ENCODE measurements at places on chromosomes 16 and 17. TPM values are rescaled to one million over a fixed set of nuclear protein-coding genes. Genes with fewer than 3 reads are reported as not detected.

DNA sequence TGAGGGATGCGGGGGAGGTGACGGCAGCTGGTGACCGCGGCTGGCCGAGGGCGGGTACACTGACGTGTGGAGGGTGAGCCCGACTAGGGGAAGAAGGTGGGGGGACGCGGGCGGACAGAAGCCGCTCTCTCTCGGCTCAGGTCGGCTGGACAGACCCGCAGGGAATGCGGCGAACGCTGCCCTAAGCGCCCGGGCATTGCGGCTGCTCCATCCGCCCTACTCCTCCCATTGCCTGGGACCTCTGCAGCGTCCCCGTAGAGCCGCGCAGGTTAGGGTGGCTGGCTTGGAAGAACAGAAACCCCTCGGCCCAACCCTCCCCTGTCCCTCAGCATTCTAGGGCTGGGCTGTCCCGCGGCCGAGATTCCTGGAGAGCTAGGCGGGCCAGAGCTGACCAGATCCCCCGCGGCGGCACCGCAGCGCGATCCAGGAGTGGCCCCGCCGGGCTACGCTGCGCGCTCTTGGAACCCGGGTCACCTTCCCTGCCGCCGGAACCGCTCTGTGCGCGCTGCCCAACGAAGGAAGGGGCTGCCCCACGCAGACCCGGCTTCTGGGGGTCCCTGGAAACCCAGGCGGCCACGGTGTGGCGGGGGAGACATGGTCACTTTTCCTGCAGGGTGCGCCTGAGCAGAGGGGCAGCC is 3.0 kb downstream of the DLX4 start:
- H3K36me3 ChIP-seq: no peaks in the 10 kb centered on the region
- H3K27ac ChIP-seq: no peak overlapping the region
- H3K4me1 ChIP-seq: peaks cover 15% of the 10 kb centered on the region

DNA sequence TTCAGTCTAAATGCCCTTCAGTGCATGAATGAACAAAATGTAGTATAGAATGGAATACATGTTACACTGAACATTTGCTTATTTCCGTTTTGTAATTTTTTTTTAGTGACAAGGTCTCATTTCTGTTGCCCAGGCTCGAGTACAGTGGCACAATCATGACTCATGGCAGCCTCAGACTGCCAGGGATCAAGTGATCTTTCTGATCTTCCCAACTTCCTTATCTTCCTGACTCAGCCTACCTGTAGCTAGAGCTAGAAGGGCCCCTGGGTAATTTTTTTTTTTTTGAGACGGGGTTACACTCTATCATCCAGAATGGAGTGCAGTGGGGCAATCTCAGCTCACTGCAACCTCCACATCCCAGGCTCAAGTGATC is 7.3 kb upstream of the SLX4 start:
- no peak overlapping the region for H3K27ac ChIP-seq
- DNase-seq: no peak
- peaks cover 30% of the 10 kb centered on the region for H3K4me1 ChIP-seq
- H3K36me3 ChIP-seq: peaks cover 10% of the 10 kb centered on the region
- H3K4me3 ChIP-seq: no peak overlapping the region

The UTS2R gene
- not detected for total RNA-seq

GRCh38 chr16:47643323-47644000 is 182.3 kb downstream of the PHKB start:
- H3K36me3 ChIP-seq: peaks cover 30% of the 10 kb centered on the region
- no peak overlapping the region for H3K4me3 ChIP-seq
- no peaks in the 10 kb centered on the region for H3K4me1 ChIP-seq
- DNase-seq: no peak

The RHBDF1 gene
- not detected for total RNA-seq

DNA sequence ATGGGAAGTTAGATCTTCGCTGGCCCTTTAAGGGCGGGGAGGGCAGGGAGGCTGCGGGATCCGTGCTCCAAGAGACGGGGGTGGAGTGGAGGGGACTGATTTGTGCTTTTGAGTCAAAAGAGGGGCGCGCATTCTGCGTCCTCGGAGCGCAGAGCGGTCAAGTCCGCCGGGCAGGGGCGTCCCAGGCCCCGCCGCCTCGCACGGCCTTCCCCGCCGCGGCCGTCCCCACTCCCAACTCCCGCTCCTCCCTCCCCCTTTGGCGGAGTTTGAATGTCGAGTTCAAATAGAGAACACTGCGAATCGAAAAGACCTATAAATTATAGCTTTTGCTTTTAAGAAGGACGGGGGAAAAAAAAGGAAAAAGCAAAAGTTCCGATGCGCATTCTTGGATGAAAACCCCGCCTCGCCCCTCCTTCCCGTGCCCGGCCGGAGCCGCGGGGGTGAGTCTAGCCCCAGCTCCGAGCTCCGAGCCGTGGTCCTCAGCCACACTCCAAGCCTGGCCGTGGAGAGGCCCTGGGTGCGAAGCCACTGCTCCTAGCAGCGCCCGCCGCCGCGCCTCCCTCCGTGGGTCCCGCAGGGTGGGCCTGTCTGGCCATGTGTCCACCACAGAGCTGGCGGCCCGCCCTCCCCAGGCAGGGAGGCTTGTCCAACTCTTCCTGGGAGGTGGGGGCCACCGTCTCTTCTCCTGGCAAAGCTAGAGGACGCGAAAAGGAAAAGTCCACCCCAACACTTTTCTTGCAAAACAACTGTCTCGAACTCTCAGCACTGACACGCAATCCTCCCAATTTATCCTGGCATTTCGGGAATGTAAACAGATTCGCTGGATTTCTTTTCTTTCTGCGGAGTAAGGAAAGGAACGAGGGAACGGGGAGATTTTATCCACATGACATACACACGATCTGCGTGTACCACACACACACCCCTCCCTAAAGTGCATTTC is 3.6 kb downstream of the CBX8 start:
- peaks cover 10% of the 10 kb centered on the region for H3K4me1 ChIP-seq
- no peak overlapping the region for H3K27ac ChIP-seq
- H3K4me3 ChIP-seq: no peak overlapping the region
- DNase-seq: no peak

DNA sequence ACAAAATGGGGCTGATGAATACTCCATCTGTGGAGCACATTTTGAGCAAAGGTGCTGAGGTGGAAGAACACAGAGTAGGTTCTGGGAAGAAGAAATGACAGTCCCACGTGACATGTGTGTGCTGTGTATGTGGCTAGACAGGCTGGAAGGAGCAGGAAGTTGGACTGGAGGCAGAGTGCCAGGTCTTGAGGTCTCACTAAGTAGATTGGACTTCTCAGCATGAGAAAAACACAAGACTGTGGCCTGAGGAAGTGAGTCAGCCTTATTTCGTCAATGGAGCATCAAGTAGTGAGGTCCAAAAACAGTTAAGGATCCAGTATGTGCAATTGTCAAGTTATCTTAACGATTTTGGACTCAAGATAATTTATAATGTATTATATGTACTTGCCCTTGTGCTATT is 736.5 kb downstream of the KCNJ2 start:
- DNase-seq: no peak
- H3K27me3 ChIP-seq: no peaks in the 10 kb centered on the region
- no peak overlapping the region for H3K4me3 ChIP-seq
- no peaks in the 10 kb centered on the region for H3K36me3 ChIP-seq

GRCh38 chr17:10072556-10073425 is 125.6 kb downstream of the GAS7 start:
- DNase-seq: no peak
- no peak overlapping the region for H3K27ac ChIP-seq
- H3K4me3 ChIP-seq: no peak overlapping the region

The LDHD gene
- 0.43 TPM for total RNA-seq

GRCh38 chr17:33028778-33029177 is 37.1 kb downstream of the SPACA3 start:
- no peak overlapping the region for H3K27ac ChIP-seq
- H3K4me1 ChIP-seq: no peaks in the 10 kb centered on the region
- H3K27me3 ChIP-seq: peaks cover 7% of the 10 kb centered on the region
- no peak for DNase-seq

DNA sequence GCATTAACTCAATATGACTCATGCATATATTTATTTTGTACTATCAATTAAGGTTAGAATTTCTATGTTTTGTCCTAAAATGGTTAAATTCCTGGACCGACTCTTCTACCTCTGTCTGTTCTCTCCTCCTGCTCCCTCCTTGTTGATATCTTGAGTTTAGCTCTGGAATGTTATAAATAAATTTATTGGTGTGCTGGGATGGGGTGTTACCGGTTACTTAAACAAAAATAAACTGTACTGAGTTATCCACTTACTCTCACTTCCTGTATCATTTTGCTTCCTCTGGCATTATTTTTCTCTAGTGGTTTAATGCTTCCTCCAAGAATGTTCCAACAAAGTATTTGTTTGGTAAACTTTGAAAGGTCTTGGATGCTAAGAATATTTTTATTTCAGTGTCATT is 120.1 kb downstream of the ABCA8 start:
- no peaks in the 10 kb centered on the region for H3K4me1 ChIP-seq
- no peak overlapping the region for H3K27ac ChIP-seq
- H3K36me3 ChIP-seq: no peaks in the 10 kb centered on the region
- no peak for DNase-seq
- H3K27me3 ChIP-seq: peaks cover 12% of the 10 kb centered on the region

DNA sequence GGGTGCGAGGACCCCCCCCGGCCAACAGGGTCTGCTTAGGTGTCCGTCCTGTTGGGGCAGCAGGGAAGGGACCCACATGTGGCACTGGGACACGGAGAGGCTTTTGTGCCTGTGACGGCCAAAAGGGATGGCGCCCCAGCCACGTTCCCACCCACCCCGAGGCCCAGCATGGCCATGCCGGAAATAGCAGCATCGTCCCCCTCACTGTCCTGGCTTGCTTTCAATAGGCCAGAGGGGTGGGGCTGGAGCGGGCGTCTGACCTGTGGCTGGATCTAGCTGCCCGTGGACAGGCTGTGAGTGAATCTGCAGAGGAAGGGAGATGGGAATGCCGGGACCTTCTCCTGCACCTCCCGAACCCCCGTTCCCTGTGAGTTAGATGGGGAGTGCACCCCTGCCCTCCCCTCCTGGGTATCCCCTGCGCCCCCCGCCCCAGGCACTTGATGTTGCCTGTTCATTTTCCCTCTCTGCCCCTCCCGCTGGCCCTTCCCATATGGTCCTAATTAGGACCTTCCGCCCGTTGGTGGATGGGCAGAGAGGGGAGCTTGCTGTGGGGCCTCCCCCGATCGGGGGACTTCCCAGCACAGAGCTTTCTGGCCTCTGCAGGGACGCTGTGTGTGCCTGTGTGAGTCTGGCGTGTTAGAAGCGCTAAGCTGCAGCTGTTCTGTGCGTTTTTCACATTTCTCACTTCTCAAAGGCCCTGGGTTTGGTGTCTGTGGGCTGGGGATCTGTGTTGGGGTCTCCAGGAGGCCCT is 292.8 kb downstream of the SEC14L1 start:
- H3K4me1 ChIP-seq: peaks cover 87% of the 10 kb centered on the region
- DNase-seq: peak; percentile 69
- H3K27me3 ChIP-seq: no peaks in the 10 kb centered on the region
- peak overlapping the region; percentile 84 for H3K27ac ChIP-seq
- no peaks in the 10 kb centered on the region for H3K36me3 ChIP-seq

The PITPNM3 gene
- 0.41 TPM for total RNA-seq

The KCNH6 gene
- total RNA-seq: not detected

- peak; percentile 83 for DNase-seq
- H3K36me3 ChIP-seq: peaks cover 1% of the 10 kb centered on the region
- peaks cover 37% of the 10 kb centered on the region for H3K4me1 ChIP-seq
- no peak overlapping the region for H3K27ac ChIP-seq
- peak overlapping the region; percentile 62 for H3K4me3 ChIP-seq
Observed at GRCh38 chr17:8153525-8153956, 1.3 kb upstream of the PER1 start.

- no peak for DNase-seq
- peaks cover 58% of the 10 kb centered on the region for H3K4me1 ChIP-seq
- no peaks in the 10 kb centered on the region for H3K27me3 ChIP-seq
- peaks cover 33% of the 10 kb centered on the region for H3K36me3 ChIP-seq
Observed at GRCh38 chr17:2251098-2251497, 52.5 kb downstream of the SMG6 start.

GRCh38 chr17:8753136-8753975 is 5.0 kb downstream of the SPDYE4 start:
- H3K36me3 ChIP-seq: no peaks in the 10 kb centered on the region
- DNase-seq: no peak
- H3K27ac ChIP-seq: no peak overlapping the region
- no peaks in the 10 kb centered on the region for H3K4me1 ChIP-seq
- H3K27me3 ChIP-seq: peaks cover 8% of the 10 kb centered on the region

DNA sequence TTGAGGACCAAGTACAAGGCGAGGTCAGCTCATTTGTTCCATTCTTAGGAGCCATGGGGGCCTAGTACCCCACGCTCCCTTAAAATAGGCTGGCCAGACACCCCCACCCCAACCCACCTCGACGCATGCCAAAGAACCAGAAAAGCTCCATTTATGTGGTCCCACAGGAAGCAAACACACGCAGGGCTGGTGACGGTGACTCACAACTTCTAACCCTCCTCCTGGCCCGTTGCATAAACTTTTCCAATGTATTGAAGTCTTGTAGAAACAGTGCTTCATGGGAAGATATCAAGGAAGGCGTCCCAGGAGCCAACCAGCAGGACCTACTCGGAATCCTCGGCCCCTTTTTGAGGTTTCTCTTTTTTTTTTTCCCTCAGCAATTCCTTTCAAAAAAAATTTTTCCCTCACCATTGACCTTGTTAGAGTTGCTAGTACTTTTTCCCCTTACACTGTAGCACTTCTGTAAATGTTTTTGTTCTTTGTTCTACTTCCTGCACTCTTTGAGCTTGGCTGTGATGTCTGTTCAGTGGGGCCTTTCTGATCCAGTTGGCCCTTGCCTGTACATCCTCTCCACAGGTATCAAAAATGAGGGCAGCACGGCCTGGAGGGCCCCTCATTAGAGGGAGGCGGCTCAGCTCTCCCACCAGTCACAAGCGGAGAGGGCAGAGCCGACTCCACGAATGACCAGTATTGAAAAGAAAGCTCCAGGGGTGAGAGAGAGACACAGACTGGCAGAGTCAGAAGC is 208.3 kb downstream of the RGS9 start:
- no peak overlapping the region for H3K4me3 ChIP-seq
- peak overlapping the region; percentile 25 for H3K27ac ChIP-seq
- peaks cover 7% of the 10 kb centered on the region for H3K4me1 ChIP-seq
- DNase-seq: peak; percentile 19
- peaks cover 2% of the 10 kb centered on the region for H3K36me3 ChIP-seq

The CDH16 gene
- not detected for total RNA-seq

The SMIM22 gene
- total RNA-seq: not detected

GRCh38 chr16:69712277-69712676 is 14.1 kb downstream of the NQO1 start:
- H3K27me3 ChIP-seq: no peaks in the 10 kb centered on the region
- DNase-seq: no peak
- H3K4me3 ChIP-seq: no peak overlapping the region
- peaks cover 7% of the 10 kb centered on the region for H3K4me1 ChIP-seq

- H3K4me1 ChIP-seq: peaks cover 35% of the 10 kb centered on the region
- H3K36me3 ChIP-seq: peaks cover 31% of the 10 kb centered on the region
- no peaks in the 10 kb centered on the region for H3K27me3 ChIP-seq
- no peak overlapping the region for H3K4me3 ChIP-seq
- no peak for DNase-seq
Observed at GRCh38 chr16:80671281-80671849, 130.6 kb downstream of the DYNLRB2 start.

- H3K4me3 ChIP-seq: no peak overlapping the region
- peaks cover 49% of the 10 kb centered on the region for H3K4me1 ChIP-seq
- no peak overlapping the region for H3K27ac ChIP-seq
- H3K36me3 ChIP-seq: peaks cover 25% of the 10 kb centered on the region
- no peaks in the 10 kb centered on the region for H3K27me3 ChIP-seq
- DNase-seq: no peak
Observed at GRCh38 chr17:28573040-28573380, 1.7 kb upstream of the PIGS start.

The MAPT gene
- total RNA-seq: 1.8 TPM

The SLC16A6 gene
- 3.6 TPM for total RNA-seq

- no peak overlapping the region for H3K27ac ChIP-seq
- H3K4me3 ChIP-seq: no peak overlapping the region
- no peaks in the 10 kb centered on the region for H3K27me3 ChIP-seq
- H3K4me1 ChIP-seq: peaks cover 37% of the 10 kb centered on the region
Observed at GRCh38 chr17:37485938-37486570, 3.6 kb upstream of the DUSP14 start.

GRCh38 chr17:64423881-64424280 is 25.0 kb upstream of the MILR1 start:
- H3K4me1 ChIP-seq: no peaks in the 10 kb centered on the region
- DNase-seq: no peak
- no peak overlapping the region for H3K27ac ChIP-seq
- H3K4me3 ChIP-seq: no peak overlapping the region
